COR-L47 (cell line): ENCODE measurements at places on chromosomes 2 and 18.

GRCh38 chr2:47485177-47485576 is 82.2 kb downstream of the MSH2 start:
- DNase-seq = no peak

DNA sequence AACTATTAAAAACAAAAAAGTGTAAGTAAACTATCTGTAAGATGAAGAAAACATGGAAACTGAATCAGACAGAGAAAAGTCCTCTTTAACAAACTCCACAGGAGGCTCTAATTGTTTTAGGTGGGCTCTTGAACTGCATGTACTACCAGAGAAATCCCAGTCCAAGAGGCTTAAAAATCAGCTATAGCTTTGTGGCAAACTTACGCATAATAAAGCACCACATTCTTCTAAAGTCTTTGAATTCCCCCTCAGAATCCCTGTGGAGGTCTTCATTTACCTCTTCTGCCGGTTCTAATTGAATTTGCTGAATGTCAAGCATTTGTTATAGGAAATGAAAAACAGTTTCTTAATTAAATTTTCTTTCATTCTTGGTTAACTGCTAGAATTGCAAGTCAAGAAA is 40.8 kb downstream of the CHN1 start:
- no peak for DNase-seq

GRCh38 chr2:98730707-98731040 is 258 bp downstream of the MGAT4A start:
- no peak for DNase-seq

GRCh38 chr18:21489919-21490495 is 110.5 kb downstream of the ESCO1 start:
- no peak for DNase-seq

GRCh38 chr2:32947484-32948143 is 861 bp downstream of the LTBP1 start:
- DNase-seq = peak; percentile 32

DNA sequence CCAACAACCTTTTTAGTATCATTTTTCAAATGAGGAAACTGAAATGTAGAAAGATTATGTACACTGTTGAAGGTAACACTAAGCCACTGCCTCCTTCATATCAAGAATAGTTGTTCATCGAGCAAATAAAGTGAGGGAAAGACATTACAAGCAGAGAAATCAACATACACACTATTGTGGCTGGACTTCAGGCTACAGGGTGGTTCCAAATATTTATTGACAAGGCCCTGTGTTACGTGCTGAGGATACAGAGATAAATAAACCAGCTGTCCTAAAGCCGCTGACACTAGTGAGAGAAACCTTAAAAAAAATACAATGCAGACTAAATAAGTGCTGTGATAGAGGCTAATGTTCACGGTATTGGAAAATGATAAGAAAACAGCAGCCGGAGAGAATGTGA is 1.9 kb upstream of the LNPK start:
- DNase-seq = no peak

GRCh38 chr2:36403675-36404230 is 48.2 kb downstream of the CRIM1 start:
- no peak for DNase-seq

GRCh38 chr2:31384351-31384750 is 30.2 kb downstream of the XDH start:
- no peak for DNase-seq

- no peak for DNase-seq
Observed at GRCh38 chr2:32262105-32262504, 2.6 kb downstream of the NLRC4 start.

GRCh38 chr2:29174937-29175336 is 59.7 kb downstream of the CLIP4 start:
- DNase-seq = no peak

DNA sequence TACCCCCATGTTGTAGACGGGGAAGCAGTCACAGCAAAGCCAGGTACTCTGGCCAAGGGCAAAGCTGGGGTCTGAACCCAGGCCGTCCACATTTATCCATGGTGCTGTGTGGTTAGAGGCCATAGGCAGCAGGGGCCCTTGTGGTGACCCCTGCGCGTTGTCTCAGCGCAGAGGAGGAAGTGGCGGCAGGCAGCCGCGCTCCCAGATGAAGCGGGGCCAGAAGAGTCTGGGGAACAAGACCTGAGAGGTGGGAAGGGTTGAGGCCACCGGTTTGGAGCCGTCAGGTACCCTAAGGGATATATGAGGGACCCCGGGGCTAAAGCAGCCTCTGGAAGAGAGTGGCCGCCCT is 770 bp downstream of the ZNF396 start:
- DNase-seq = no peak

GRCh38 chr2:128477026-128477820 is 158.6 kb upstream of the HS6ST1 start:
- no peak for DNase-seq
